Putamen (tissue), 1 donor: ENCODE measurements at places on chromosomes 11 and 22.
A peak's percentile ranks its signal among the peaks of the same experiment; 100 is the strongest.

DNA sequence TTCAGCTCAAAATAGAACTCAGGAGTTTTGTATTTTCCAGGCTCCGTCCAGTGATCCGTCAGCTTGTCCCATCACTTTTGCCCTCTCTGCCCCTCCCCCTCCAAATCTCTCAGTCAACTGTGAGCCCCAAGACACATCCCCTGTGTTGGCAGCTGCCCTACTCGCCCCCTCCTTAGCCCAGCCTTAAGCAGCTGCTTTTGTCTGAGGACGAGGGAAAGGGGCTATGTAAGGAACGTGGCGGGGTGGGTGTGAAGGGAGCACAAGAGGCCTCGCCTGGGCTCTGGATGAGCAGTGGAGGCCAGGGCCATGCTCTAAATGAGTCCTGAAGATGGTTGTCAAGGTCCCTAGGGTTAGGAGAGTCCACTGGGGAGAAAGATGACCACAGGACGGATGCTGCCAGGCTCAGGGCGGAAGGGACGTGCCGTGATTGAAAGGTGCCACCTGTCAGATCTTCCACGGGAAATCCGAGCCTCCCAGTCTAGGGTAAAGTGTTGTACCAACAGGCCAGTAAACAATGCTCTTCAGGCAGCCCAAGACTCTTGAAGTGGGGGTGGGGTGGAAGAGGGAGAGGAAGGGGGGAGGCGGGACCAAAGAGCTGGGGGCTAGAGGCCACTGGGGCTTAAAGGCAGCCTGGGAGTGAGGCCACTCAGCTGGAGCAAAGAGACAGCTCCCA lies at the start of gene SMTNL1:
Gene SMTNL1 (plus strand): TSS at position 649 of the 673 bp plus-strand sequence. CDS start 5,048 bp downstream, outside the sequence.
- no peak for DNase-seq

- DNase-seq: no peak
Measured at GRCh38 chr11:84905411-84905810, 721.7 kb downstream of the DLG2 start.

GRCh38 chr11:128431931-128432330 lies 155.4 kb downstream of the ETS1 start:
- DNase-seq: no peak

GRCh38 chr22:21624120-21624879 lies 5.5 kb downstream of the YDJC start:
- DNase-seq: no peak

- DNase-seq: peak; percentile 7
Measured at GRCh38 chr11:102177974-102178631, 67.9 kb downstream of the YAP1 start.

- DNase-seq: peak; percentile 53
Measured at GRCh38 chr11:126216526-126217305, 5.1 kb downstream of the FAM118B start.

- no peak for DNase-seq
Measured at GRCh38 chr11:134275188-134275533, 1.0 kb upstream of the GLB1L3 start.

- DNase-seq: peak; percentile 67
Measured at GRCh38 chr11:11370255-11370961, 17.4 kb upstream of the CSNK2A3 start.

DNA sequence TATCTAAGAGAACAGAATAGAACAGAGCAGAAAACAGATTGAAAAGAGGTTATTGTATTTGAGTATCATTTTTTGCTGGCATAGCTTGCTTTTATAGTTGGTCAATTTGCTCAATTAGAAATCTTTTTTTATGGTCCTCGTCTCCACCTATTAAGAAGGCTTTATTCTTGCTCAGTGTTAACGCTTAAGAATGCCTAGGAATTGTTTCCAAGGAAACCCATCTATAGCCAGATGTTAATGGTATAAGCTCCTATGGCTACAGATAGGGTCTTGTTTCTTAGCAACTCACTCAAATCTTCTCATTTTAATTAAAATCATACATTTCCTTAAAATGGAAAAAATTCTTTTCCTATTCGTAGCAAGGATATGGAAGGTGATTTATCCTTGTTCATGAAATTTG lies 392.3 kb downstream of the TMEM135 start:
- no peak for DNase-seq

GRCh38 chr11:47516155-47516554 lies 36.8 kb downstream of the CELF1 start:
- no peak for DNase-seq

DNA sequence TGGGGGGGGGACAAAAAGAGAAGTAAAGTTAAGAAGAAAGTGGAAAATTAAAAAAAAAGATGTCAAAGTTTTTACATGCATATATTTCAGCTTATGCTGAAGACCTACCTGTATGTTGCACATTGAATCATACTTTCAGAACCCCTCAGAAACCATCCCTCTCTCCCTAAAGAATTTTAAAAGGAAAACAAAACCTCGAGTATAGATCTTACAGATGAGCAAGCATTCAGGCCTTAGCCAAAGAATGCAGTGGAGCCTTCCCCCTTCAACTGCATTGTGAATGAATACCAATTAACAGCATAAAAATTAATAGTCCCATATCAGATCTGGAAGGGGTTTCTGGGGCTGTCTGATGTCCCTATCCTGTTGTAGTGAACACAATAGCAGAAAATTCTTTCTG lies 16.3 kb downstream of the KDELR3 start:
- DNase-seq: no peak
